ENCODE measurements at places on chromosomes 13 and 19. TPM values are rescaled to one million over a fixed set of nuclear protein-coding genes. Genes with fewer than 3 reads are reported as not detected.

- H3K4me1 ChIP-seq, result peaks cover 27% of the 10 kb centered on the region
- DNase-seq, result no peak
- H3K4me3 ChIP-seq, result no peak overlapping the region
- H3K36me3 ChIP-seq, result peaks cover 3% of the 10 kb centered on the region
- H3K27ac ChIP-seq, result peak overlapping the region; percentile 82
Measured at GRCh38 chr19:2694196-2694595, 8.3 kb downstream of the GNG7 start.

- no peak for DNase-seq
- no peak overlapping the region for H3K27ac ChIP-seq
- no peak overlapping the region for H3K4me3 ChIP-seq
- H3K36me3 ChIP-seq, result no peaks in the 10 kb centered on the region
Measured at GRCh38 chr13:66328476-66328875, 901.7 kb downstream of the PCDH9 start.

- H3K36me3 ChIP-seq, result no peaks in the 10 kb centered on the region
- DNase-seq, result no peak
- H3K27ac ChIP-seq, result no peak overlapping the region
- H3K27me3 ChIP-seq, result no peaks in the 10 kb centered on the region
- H3K4me3 ChIP-seq, result no peak overlapping the region
- peaks cover 8% of the 10 kb centered on the region for H3K4me1 ChIP-seq
Measured at GRCh38 chr13:43933378-43933777, 53.7 kb downstream of the LACC1 start.

DNA sequence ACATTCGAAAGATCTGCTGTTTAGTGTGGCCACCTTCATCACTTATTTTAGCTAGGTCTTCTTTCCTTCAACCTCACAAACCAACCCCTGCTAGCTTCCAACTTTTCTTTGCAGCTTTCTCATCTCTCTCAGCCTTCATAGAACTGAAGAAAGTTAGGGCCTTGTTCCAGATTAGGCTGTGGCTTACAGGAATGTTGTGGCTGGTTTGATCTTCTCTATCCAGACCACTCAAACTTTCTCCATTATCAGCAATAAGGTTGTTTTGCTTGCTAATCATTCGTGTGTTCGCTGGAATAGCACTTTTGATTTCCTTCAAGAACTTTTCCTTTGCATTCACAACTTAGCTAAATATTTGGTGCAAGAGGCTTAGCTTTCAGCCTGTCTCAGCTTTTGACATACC lies 44.7 kb downstream of the CARS2 start:
- no peak overlapping the region for H3K27ac ChIP-seq
- no peaks in the 10 kb centered on the region for H3K27me3 ChIP-seq
- no peak overlapping the region for H3K4me3 ChIP-seq
- H3K36me3 ChIP-seq, result peaks cover 3% of the 10 kb centered on the region
- no peak for DNase-seq
- H3K4me1 ChIP-seq, result no peaks in the 10 kb centered on the region

- H3K27ac ChIP-seq, result no peak overlapping the region
- H3K4me1 ChIP-seq, result peaks cover 5% of the 10 kb centered on the region
- no peaks in the 10 kb centered on the region for H3K36me3 ChIP-seq
- no peak overlapping the region for H3K4me3 ChIP-seq
Measured at GRCh38 chr13:106467427-106468122, 67.9 kb downstream of the EFNB2 start.

- H3K27me3 ChIP-seq, result no peaks in the 10 kb centered on the region
- H3K4me1 ChIP-seq, result no peaks in the 10 kb centered on the region
- no peak for DNase-seq
- H3K27ac ChIP-seq, result no peak overlapping the region
- H3K4me3 ChIP-seq, result no peak overlapping the region
Measured at GRCh38 chr19:28019371-28019770, 1193.6 kb downstream of the UQCRFS1 start.

- H3K36me3 ChIP-seq, result no peaks in the 10 kb centered on the region
- no peak overlapping the region for H3K27ac ChIP-seq
Measured at GRCh38 chr19:30131246-30131645, 189.2 kb downstream of the URI1 start.

DNA sequence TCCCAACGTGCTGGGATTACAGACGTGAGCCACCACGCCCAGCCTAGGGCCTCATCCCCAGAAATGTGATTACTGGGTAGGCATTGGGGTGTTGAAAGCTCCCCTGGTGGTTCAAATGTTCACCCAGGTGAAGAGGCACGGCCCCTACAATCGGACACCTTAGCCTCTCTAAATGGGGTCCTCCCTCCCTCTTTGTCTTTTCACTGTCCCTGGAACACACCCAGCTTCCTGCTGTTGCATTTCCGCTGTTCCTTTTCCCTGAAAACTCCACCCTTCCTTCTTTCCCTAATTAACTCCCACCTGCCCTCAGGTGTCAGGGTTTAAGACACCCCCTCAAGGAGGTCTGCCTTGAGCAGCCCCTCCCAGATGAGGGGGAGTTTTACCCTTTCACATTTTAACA lies 3.6 kb upstream of the PRODH2 start:
- peaks cover 8% of the 10 kb centered on the region for H3K4me1 ChIP-seq
- H3K36me3 ChIP-seq, result no peaks in the 10 kb centered on the region
- H3K27me3 ChIP-seq, result no peaks in the 10 kb centered on the region
- no peak overlapping the region for H3K4me3 ChIP-seq
- DNase-seq, result no peak

DNA sequence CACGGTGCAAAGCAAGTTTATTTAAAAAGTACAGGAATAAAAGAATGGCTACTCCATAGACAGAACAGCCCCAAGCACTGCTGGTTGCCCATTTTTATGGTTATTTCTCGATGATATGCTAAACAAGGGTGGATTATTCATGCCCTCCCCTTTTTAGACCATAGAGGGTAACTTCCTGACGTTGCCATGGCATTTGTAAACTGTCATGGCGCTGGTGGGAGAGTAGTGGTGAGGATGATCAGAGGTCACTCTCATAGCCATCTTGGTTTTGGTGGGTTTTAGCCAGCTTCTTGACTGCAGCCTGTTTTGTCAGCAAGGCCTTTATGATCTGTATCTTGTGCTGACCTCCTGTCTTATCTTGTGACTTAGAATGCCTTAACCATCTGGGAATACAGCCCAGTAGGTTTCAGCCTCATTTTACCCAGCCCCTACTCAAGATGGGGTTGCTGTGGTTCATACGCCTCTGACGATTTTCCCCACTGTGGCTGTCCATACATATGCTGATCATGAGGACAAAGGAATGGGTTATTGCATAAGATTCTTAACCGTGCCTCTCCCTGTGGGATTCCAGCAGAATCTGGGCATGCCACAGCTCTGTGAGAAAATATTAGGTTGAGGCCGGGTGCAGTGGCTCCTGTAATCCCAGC lies 36.9 kb upstream of the ZNF507 start:
- no peak for DNase-seq
- H3K4me3 ChIP-seq, result no peak overlapping the region
- no peak overlapping the region for H3K27ac ChIP-seq
- no peaks in the 10 kb centered on the region for H3K27me3 ChIP-seq

DNA sequence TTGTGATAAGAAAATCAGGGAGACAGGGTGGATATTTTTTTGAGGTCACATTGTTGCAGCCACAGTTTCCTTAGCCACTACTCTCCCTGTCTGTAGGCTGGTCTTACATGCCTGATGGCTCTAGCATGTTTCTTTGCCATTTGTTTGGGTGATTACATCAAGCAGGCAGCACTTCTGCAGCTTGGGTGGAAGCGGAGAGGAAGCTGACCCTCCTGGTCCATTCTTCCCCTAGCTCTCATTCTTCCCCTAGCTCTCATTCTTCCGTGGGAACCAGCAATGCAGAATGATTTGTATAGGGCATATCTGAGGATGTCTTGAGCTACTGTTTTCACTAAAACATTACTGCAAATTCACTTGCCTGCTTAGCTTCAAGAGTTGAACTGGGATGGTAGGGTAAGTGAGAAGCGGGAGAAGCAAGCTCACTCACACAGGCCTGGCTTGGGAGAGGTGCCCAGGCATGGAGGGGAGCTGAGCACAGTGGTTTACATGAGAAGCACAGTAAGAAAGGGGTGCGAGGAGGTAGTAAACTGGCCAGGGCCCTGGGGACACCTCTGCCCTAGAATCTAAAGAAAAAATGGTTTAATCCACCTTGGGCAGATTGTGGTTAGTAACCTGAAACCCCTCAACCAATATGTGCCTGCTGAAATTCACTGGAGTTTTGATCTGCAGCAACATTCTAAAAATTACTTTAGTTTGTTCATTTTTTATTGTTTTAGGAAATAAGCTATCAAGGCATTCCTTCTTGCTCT lies 538.9 kb downstream of the RFC3 start:
- no peaks in the 10 kb centered on the region for H3K36me3 ChIP-seq
- no peak overlapping the region for H3K4me3 ChIP-seq
- no peaks in the 10 kb centered on the region for H3K4me1 ChIP-seq
- DNase-seq, result no peak
- no peaks in the 10 kb centered on the region for H3K27me3 ChIP-seq

GRCh38 chr19:22627526-22627925 lies 6.6 kb upstream of the ZNF492 start:
- no peaks in the 10 kb centered on the region for H3K27me3 ChIP-seq
- no peak for DNase-seq
- no peak overlapping the region for H3K27ac ChIP-seq
- H3K4me1 ChIP-seq, result no peaks in the 10 kb centered on the region

GRCh38 chr13:92418818-92419412 lies 807.7 kb upstream of the GPC6 start:
- no peak for DNase-seq
- H3K36me3 ChIP-seq, result no peaks in the 10 kb centered on the region
- no peak overlapping the region for H3K4me3 ChIP-seq
- no peaks in the 10 kb centered on the region for H3K4me1 ChIP-seq
- no peak overlapping the region for H3K27ac ChIP-seq
- no peaks in the 10 kb centered on the region for H3K27me3 ChIP-seq

GRCh38 chr19:5357584-5357983 lies 17.0 kb upstream of the PTPRS start:
- H3K4me3 ChIP-seq, result no peak overlapping the region
- H3K36me3 ChIP-seq, result no peaks in the 10 kb centered on the region
- no peaks in the 10 kb centered on the region for H3K27me3 ChIP-seq

- no peaks in the 10 kb centered on the region for H3K36me3 ChIP-seq
- no peak within 1 kb of the TSS for H3K4me3 ChIP-seq
- no peak within 1 kb of the TSS for H3K27ac ChIP-seq
- no peak for DNase-seq
Measured at GRCh38 chr19:22286151-22286810, at the start of gene ZNF729. Gene ZNF729 (plus strand): TSS chr19:22286441. CDS start chr19:22286526, 85 bp downstream.

GRCh38 chr13:46756977-46757376 lies 40.0 kb downstream of the ESD start:
- no peaks in the 10 kb centered on the region for H3K27me3 ChIP-seq
- H3K4me3 ChIP-seq, result no peak overlapping the region
- H3K4me1 ChIP-seq, result peaks cover 6% of the 10 kb centered on the region
- no peak for DNase-seq
- no peak overlapping the region for H3K27ac ChIP-seq
- no peaks in the 10 kb centered on the region for H3K36me3 ChIP-seq

DNA sequence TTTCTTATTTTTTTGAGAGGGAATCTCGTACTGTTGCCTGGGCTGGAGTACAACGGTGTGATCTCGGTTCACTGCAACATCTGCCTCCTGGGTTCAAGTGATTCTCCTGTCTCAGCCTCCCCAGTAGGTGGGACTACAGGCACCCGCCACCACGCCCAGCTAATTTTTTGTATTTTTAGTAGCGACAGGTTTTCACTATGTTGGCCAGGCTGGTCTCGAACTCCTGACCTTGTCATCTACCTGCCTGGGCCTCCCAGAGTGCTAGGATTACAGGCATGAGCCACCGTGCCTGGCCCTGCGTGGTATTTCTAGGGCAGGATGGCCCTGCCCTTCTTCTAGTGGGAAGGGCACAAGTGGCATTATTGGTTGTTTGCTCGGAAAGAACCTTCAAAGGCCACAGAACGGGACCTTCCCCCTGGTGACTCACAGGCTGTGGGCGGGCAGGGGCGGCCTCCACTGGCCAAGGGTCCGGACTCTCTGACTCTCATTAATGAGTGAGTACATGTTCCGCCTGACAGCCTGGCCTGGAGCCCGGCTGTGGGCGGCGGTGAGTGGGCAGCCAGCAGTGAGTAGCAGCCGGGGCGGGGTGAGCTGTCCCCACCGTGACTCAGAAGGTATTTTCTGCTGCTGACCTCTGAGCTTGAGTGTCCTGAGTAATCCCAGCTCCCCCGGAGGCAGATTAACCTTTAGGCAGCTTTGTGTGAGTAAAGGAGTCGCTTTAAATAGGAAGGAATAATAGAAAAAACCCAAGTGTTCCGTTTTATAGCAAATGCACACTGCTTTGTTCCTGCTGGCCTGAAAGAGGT lies 5.1 kb downstream of the DOT1L start:
- no peaks in the 10 kb centered on the region for H3K36me3 ChIP-seq
- peak; percentile 99 for DNase-seq
- no peak overlapping the region for H3K4me3 ChIP-seq
- H3K27ac ChIP-seq, result peak overlapping the region; percentile 98
- H3K27me3 ChIP-seq, result no peaks in the 10 kb centered on the region
- peaks cover 93% of the 10 kb centered on the region for H3K4me1 ChIP-seq

DNA sequence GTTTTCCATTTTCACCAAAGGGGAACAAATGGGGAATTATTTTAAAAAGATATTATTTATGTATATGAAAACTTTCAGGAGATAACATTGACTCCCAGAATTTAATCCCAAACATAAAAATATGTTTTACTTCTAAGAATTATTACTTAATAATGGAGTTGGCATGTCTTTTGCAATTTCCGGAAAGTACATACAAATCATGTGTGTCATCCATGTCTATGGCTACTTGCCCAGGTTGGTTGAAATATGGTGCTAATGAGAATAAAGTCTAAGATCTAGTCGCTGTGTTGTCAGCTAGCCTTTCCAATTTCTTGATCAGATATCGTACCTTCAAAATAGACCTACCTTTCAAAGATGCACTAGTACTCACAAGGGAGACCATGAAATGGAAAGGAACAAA lies 1003.2 kb upstream of the PCDH20 start:
- no peaks in the 10 kb centered on the region for H3K27me3 ChIP-seq
- no peak for DNase-seq
- H3K4me1 ChIP-seq, result no peaks in the 10 kb centered on the region
- H3K4me3 ChIP-seq, result no peak overlapping the region

DNA sequence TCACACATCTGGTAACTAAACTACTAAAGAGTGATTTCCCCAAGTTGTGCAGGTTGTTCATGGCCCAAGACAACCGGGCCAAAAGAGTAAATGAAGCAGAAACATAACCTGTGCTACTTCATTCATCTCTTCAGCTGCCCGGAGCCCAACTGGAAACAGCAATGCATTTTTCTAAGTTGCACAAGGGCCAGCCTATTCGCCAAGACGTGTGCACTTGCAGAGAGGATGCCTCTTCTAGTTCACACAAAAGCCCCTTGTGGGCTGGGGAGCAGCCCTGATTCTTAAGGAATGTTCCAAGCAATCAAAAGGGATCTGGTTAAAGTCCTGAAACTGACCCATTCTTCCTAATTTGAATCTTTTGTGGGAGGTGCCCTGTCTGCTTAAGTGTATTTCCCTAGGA lies 275.8 kb downstream of the SHISA2 start:
- no peaks in the 10 kb centered on the region for H3K4me1 ChIP-seq
- H3K36me3 ChIP-seq, result no peaks in the 10 kb centered on the region
- no peak for DNase-seq
- H3K4me3 ChIP-seq, result no peak overlapping the region

Gene AP1M2
- total RNA-seq, result 30.6 TPM

Gene CPT1C
- 3.4 TPM for total RNA-seq

Gene TOMM40
- total RNA-seq, result 34.3 TPM

Gene TMEM255B
- 4.6 TPM for total RNA-seq

Gene PRR36
- total RNA-seq, result 1.0 TPM

Gene ZNF541
- under 0.01 TPM for total RNA-seq

Gene FIZ1
- total RNA-seq, result 13.5 TPM
